HepG2 (cell line): ENCODE measurements at places on chromosomes 2 and 18.

DNA sequence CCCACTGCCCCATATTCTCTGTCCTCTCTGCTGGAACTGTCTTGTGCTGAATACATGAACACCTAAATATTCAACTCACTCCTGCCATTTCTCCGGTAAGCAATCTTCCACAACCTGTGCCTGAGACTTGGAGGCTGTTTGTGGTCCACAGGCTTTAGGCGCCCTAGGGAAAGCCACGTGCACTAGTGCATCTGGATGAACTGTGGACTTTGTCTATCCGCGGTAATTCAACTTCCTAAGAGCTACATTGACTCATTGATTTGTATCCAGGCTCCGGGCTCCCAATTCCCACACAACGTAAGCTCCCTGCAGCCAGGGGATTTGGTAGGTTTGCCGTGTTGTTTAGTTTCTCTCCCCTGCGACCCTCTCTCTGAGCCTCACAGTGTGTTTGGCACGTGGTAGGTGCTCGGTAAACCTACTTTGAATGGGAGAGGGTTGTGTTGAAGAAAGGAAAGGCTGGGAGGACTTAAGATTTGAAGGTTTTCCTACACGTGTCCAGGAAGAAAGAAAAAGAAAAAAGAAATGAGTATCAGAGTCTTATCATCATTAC, 718.2 kb downstream of the DPP10 start:
- peak; percentile 5 for DNase-seq

DNA sequence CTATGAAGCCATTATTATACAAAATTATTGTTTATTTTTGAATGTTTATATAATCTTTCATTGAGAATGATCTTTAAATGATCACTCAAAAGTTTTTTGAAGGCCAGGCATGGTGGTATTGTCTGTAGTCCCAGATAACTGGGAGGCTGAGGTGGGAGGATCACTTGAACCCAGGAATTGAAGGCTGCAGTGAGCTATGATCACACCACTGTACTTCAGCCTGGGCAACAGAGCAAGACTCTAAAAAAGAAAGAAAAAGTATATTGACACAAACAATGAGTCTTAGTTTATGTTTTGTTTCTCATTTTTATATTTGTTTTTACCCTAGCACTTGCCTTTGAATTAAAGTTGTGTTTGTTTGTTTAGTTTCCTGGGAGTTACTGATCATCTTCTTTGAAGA, 2.3 kb downstream of the TWSG1 start:
- no peak for DNase-seq

- no peak for DNase-seq
Measured at GRCh38 chr2:179861416-179862067, at the start of gene ZNF385B. TSS of gene ZNF385B (minus strand) at chr2:179861612.

DNA sequence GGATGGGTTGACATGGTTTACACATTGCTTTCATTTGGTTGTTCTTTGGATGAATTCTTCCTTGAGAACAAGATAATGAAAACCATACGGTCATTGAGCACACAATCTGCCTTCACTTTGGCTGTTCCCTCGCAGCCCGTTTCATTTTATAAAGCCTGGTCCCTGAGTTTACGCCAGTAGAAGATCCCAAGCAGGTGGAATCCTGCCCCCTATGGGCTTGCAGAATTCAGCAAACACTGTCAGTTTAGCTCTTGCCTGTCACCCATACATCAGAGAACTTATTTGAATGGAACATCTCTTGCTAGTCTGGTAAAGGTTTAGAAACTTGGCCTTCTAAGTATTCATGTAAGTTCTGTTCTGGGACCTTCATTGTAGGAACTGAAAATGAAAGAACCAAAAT, 666.4 kb upstream of the ZEB2 start:
- DNase-seq = no peak

- no peak for DNase-seq
Measured at GRCh38 chr2:119513832-119514231, 10.5 kb downstream of the SCTR start.

- no peak for DNase-seq
Measured at GRCh38 chr2:142668420-142668819, 209.0 kb upstream of the KYNU start.

GRCh38 chr2:85665264-85665937, 2.6 kb downstream of the SFTPB start:
- DNase-seq = no peak

DNA sequence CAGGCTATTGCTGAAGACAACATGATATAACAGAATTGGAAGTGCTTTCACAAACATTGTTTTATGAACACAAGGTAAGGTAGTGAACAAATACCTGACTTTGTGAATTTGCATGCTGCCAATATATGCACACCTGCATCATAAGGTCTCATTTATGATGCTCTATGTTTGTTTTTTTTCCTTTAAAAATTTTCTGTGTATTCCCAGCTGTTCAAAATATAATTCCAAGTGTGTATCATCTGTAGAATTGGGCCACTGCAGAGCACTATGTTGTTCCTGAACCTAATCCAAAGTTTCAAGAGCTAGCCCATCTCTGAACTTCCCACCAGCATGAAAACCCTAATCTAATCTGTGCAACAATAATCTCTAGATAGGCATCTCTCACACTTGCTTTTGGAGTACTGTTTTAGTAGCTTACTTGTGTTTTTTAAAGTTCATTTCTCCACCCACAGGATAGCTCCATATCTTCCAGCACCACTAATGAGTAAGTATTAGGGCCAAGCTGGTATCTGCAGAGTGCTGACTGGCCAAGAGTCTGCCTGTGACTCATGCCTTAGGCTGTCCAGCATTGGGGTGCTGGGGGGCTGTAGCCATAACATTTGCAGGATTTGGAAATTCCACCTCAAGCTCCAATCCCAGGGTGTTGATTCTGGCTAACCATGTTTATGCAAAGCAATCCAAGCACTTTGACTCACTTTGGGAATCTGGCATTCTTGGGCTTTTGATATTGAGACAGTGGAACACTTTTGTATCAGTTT, 208.2 kb upstream of the REV1 start:
- no peak for DNase-seq

DNA sequence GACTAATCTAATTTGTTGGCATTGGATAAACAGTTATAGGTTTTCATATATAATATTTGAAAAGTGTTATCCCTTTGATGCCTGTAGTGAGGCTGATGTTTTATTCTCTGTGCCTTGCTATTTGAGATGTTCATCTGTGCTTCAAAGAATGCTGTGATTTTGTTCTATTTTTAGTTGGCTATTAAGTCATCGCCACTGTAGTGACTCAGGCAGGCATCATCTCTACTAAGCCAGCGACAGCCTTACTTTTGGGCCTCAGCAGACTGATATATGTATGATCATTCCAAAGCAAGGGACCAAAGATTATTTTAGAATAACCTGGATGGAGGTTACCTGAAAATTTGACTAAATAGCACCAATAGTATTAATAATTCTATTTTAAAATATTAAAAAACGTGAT, 1674.5 kb upstream of the NXPH2 start:
- DNase-seq = no peak

- no peak for DNase-seq
Measured at GRCh38 chr2:3343012-3343411, 34.6 kb downstream of the EIPR1 start.

DNA sequence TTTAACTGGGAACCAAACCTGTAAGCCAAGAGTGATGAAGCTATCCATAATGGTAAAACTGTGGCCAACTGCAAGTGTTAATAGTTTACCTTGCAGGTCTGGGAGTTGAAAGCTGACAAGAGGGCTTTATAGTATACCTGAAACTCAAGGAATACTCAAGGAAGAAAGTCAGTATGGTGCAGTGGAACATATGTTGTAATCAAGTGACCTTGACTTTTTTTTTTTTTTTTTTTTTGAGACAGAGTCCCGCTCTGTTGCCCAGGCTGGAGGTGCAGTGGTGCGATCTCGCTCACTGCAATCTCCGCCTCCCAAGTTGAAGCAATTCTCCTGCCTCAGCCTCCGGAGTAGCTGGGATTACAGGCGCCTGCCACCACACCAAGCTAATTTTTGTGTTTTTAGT, 27.6 kb downstream of the VIL1 start:
- no peak for DNase-seq

DNA sequence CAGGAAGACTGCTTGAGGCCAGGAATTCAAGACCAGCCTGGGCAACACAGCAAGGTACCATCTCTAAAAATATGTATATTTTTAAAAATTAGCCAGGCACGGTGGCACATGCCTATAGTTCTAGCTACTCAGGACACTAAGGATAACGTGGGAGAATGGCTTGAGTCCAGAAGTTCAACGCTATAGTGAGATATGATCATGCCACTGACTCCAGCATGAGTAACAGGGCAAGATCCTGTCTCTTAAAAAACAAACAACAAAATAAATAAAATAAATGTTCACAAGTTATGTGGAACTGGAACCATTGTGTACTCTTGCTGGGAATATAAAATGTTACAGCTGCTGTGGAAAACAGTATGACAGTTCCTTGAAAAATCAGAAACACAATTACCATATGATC, 47.2 kb downstream of the USP34 start:
- DNase-seq = peak; percentile 34

DNA sequence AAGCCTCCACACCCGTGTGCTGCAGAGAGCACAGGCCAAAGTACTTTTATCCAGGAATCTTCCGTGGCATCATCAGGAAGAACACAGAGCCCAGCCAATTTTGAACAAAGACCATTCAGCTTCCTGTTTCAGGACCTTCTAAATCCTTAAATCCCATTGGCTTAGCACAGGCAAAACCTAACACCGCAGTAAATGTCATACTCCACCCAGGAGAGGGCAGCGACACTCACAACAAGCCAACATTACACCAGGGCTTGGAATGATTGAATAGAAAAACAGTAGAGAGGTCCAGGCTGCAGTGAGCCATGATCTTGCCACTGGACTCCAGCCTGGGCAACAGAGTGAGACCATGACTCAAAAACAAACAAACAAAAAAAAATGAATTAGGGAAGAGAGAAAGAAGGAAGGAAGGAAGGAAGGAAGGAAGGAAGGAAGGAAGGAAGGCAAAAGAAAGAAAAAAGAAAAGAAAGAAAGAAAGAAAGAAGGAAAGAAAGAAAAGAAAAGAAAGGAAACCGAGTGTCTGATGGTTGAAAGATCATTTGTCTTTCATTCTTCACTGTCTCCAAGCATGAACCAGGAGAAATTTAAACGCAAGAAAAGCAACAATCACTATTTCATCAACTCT, 144.6 kb upstream of the SATB2 start:
- DNase-seq = peak; percentile 19

DNA sequence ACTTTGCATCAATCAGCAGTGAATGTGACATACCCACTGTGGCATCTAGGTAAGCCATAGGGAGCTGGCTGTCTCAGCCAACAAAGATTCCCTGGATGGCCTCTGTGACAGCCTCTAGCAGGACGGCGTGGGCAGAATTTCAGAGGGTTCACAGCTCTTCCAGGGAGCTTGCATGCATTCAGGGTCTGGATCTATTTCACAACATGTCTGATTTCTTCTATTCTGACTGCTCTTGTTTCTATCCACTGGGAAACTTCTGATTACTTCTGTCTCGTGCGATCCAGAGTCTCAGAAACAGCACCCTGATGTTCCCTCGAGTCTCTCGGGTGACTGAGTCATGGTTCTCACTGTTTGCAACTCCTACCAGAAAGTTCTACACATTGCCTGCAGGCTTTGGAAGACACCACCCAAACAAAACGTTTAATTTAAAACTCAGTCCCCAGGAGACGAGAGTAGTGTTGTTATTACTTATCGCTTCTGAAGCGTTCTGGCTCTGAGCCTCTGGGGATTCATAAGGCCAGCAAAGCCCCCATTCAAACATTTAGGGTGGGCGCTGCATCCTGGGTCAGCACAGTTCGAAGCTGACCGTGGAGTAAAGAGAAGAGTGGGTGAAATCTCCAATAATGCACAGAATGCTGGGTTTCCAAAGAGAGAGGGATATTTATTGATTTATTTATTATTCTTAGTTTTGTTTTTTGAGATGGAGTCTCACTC, 41.9 kb upstream of the ODC1 start:
- no peak for DNase-seq
